ENCODE measurements at places on chromosomes 2 and 18.
A peak's percentile ranks its signal among the peaks of the same experiment; 100 is the strongest.

- DNase-seq, result peak; percentile 2
Observed at GRCh38 chr2:146527166-146527565, 1317.7 kb upstream of the ACVR2A start.

DNA sequence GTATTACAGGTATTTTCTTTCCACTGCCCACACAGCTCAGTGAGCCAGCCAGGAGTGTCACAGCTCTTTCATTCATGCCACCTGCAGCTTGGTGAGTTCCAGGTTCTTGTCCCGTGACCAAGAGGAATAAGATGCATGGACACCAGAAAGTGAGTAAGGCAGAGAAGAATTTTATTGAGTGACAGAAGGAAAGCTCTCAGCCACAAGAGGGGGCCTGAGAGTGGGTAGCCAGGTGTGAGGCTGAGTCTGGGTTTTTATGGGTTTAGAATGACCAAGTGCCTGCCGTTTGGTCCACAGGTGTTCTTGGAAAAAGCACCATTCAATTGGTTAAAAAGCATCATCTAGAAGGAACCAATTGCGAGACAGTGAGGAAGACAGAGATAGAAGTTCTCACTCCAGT is 1097.1 kb upstream of the SLC39A10 start:
- DNase-seq, result no peak

DNA sequence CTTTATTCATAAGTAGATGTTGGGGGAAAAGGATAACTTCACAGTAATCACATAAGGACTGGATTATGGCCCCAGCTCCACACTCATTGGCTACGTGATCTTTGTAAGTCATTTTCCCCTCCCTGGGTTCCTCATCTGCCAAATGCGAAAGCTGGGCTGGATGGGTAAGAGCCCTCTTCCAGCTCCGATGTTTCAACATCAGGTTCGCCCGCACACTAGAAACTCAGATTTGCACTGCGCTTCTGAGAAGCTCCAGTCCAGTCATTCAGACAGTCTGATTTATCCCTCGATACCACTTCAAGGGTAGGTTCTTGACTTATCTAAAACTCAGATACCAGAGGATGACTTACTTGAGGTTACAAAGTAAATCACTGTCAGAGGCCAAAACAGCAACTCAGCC is 31.0 kb upstream of the RMDN2 start:
- no peak for DNase-seq

- DNase-seq, result no peak
Observed at GRCh38 chr18:62832282-62832681, 116.9 kb downstream of the PHLPP1 start.

DNA sequence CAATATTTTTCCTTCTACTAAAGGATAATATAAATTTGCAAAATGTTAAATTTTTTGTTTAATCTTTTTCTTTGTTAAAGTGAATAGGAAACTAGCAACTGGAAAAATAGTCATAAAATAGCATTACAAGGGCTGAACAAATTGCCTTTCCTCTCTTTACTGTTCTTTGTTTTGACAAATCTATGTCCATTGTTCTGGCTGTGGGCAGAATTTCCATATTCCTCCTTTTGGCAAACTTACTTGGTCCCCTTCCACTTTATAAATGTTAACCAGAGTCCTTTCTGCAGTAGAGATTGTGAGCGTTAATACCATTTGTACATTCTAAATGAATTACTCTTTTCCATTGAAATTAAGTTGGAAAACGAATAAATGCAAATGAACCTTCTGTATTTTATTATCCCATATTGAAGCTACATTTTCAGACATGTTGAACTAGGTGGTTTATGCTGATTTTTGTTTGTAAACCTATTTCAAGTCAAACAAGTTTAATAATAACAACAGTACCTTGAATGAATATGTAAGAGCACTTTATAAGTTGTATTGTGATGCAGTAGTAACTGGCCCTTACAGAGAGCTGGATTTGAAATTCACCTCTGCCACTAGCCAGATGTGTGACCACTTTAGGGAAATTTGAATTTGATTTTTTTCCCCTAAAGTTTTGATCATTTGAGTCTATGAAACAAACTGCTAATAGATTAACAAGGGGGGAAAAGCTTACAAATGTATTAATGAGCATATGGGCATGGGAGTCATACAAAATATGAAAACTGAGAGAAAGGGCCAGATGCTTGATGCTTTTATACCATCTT is 3.3 kb downstream of the RNF125 start:
- no peak for DNase-seq

DNA sequence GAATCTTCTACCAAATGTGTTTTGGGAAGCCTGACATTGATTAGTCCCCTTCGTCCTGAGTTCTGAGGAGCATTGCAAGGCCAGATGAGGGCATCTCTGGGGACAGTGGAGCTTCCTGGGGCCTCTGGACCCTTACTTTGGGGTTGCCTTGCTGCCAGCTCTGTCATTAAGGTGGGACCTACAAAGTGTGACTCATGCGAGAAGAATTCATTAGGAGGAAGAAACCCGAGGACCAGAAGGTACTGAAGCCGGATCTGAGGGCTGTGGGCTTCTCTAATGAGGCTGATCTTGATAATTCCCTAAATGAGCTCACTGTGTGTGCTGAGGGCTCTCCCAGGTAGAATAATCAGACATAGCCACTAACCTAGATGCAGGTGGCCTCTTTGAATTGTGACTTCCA is 695 bp upstream of the SCYGR2 start:
- no peak for DNase-seq
